ENCODE measurements at places on chromosomes 4 and X. TPM values are rescaled to one million over a fixed set of nuclear protein-coding genes. Genes with fewer than 3 reads are reported as not detected.

GAGE2A gene
- not detected for total RNA-seq

SYP gene
- total RNA-seq, result 3.2 TPM

ACE2 gene
- total RNA-seq, result 0.11 TPM

GASK1B gene
- 0.31 TPM for total RNA-seq

USP27X gene
- total RNA-seq, result 4.2 TPM

ANXA5 gene
- total RNA-seq, result 575 TPM

PLP1 gene
- not detected for total RNA-seq

TBC1D9 gene
- 5.9 TPM for total RNA-seq

PDZD4 gene
- 3.6 TPM for total RNA-seq

MAOB gene
- not detected for total RNA-seq

HS6ST2 gene
- total RNA-seq, result not detected

DMRTC1 gene
- total RNA-seq, result not detected

SH3RF1 gene
- 11.3 TPM for total RNA-seq

CXCL11 gene
- not detected for total RNA-seq

BGN gene
- total RNA-seq, result 0.20 TPM

FAM149A gene
- 0.98 TPM for total RNA-seq

TMSB15C gene
- total RNA-seq, result not detected

FAM241A gene
- total RNA-seq, result 0.53 TPM

MAGEA11 gene
- not detected for total RNA-seq

CDKL2 gene
- 0.79 TPM for total RNA-seq

TEX13C gene
- not detected for total RNA-seq
